Stimulated activated CD8-positive, alpha-beta memory T cell treated with anti-CD3 and anti-CD28 coated beads, Interleukin-15, amount 100 ng/mL, for 1 hour (primary cell): ENCODE measurements at places on chromosomes 13 and 19.

- no peak for DNase-seq
Measured at GRCh38 chr13:74040200-74040599, 94.0 kb downstream of the KLF12 start.

GRCh38 chr19:5480427-5480836 lies 25.2 kb downstream of the ZNRF4 start:
- peak; percentile 1 for DNase-seq

DNA sequence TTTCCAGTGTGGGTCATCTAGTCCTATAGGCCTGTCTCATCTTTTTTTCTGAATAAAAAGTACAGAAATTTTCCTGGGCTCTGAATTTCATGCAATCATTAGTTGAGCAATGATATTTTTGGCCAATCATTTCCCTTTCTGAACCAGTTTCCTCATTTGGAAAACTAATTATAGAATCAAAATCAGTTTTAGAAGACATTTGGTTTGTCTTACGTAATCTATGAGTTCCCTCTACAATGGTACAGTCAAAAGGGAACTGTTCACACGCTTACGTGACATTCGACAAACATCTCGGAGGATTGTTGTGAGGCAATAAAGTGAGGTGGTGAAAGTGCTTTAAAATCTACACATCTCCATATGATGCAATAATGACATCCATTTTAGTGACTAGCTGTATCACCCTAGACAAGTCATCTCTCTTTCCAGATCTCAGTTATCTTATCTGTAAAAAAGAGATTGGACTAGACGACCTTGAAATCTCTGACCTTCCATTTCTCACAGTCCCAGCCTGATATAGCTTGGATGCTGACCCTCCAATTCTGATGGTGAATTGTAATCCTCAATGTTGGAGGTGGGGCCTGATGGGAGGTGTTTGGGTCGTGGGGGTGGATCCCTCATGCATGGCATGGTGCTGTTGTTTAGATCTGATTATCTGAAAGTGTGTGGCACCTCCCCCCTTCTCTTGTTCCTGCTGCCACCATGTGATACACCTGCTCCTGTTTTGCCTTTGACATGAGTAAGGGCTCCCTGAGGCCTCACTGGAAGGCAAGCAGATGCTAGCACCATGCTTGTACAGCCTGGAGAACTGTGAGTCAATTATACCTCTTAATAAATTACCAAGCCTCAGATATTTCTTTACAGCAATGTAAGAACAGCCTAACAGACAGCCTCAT lies 26.7 kb downstream of the FLT1 start:
- DNase-seq, result no peak

DNA sequence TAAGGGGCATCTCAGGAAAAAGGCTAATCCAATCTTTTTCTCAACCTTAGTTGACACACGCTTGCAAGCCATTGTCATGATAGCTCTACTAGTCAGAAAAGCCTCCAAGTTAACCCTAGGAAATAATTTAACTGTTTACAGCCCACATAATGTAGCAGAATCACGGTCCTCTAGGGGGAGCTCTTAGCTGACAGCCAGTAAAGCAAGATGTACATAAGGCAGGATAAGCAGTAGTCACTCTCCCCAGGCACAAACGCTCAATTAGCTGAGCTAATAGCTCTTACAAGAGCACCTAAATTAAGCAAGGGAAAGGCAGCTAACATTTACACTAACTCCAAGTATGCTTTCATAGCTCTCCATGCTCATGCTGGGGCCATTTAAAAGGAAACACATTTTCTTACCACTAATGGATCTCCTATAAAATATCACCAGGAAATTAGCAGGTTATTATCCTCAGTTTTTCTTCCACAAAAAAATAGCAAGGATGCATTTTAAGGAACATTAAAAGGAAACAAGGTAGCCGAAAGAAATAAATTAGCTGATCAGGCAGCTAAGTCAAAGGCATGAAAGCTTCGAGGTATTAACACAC lies 33.7 kb upstream of the ZSCAN5A start:
- no peak for DNase-seq

DNA sequence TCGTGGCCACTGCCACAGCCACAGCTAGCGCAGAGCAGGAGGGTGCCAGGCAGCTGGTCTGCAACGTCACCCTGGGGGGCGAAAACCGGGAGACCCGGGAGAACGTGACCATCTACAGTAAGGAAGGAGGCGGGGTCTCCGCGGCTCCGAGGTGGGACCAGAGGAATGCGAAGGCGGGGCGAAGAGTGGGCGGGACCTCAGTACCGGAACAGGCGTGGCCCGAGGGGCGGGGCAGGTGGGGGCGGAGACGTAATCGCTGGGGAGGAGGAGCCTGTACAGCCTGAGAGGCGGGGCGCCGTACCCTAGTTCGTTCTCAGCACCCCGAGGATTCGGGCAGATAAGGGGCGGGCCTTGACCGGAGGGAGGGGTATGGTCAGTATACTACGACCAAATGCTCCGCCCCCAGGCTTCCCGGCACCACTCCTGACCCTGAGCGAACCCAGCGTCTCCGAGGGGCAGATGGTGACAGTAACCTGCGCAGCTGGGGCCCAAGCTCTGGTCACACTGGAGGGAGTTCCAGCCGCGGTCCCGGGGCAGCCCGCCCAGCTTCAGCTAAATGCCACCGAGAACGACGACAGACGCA lies 2.5 kb downstream of the ICAM5 start:
- peak; percentile 54 for DNase-seq

DNA sequence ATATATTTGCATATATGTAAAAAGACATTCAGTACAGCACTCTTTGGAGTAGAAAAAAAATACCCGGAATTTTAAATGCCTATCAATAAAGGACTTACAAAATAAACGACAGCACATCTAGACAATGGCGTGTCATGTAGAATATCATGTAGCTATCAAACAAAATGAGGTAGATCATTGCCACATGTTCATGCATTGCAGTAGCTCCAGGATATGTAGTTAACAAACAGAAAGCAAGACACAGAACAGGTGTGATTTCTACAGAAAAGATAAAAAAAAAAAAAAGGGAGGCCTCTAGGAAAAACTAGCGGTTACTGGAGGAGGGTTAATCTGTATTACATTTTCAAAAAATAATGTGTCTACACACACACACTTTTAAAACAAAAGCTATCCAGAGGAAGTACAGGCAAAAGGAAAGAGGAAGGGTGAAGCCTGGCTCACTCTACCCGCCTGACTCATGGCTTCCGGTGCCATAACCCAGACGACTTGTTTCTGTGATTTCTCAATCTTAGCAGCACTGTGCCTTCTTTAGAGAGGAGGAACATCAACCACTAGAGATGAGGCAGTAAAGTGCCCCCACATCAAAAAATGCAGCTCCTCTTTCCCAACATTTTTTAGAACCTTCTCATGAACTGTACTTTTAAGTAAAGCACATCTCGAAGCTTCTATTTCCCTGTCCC lies 6.9 kb downstream of the KCTD12 start:
- peak; percentile 33 for DNase-seq

GRCh38 chr13:36921631-36922301 lies 1.7 kb upstream of the SMAD9 start:
- no peak for DNase-seq

DNA sequence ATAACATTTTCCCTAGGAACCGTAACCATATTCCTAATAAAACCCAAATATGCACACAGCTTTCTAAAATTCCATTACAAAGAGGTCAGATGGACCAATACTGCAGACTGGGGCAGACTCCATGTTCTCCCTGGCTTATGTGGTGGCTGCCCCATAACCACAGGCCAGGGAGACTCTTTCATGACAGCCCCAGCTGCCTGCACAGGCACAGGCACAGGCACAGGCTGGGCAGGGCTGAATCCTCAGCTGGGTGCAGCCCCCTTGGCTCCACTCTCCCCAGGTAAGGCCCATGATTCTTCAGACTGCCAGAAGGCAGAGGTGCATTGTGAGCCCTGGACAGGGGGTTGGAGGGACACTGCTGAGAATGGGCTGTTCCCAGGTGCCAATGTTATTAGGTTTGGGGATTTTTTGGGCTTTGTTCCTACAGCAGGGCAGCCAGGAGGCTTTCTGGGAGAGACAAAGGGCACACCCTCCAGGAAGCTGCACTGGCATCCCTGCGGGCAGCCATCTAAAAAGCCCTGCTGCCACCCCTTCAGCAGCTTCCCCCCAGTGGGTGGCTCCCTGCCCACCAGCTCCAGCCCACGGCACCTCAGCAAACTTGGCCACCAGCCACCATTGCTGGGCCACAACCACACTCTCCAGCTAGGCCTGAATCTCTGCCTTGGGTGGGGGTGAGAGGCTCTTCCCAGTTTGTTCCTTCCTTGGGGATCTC lies 20.0 kb downstream of the DOCK9 start:
- DNase-seq, result no peak

- DNase-seq, result no peak
Measured at GRCh38 chr19:1265615-1266128, 3.5 kb upstream of the CIRBP start.

GRCh38 chr19:49339301-49340068 lies 4.3 kb downstream of the CD37 start:
- DNase-seq, result no peak

DNA sequence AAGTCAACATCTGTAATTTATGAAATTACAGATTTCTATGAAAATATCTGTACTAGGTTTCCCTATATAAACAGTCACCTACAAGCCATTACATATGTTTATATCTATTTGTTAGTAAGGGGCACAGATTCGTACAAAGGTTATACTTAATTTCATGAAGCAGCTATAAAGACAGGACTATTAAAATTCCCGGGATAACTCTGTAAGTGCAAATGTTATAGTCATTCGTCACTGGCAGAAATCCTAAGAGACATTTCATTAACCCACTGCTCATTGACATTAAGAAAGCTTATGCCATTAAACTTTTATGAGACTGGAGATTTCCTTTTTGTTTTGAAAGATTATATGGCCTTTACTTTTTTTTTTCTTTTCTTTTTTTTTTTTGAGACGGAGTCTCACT lies 122.9 kb downstream of the MYO16 start:
- no peak for DNase-seq

DNA sequence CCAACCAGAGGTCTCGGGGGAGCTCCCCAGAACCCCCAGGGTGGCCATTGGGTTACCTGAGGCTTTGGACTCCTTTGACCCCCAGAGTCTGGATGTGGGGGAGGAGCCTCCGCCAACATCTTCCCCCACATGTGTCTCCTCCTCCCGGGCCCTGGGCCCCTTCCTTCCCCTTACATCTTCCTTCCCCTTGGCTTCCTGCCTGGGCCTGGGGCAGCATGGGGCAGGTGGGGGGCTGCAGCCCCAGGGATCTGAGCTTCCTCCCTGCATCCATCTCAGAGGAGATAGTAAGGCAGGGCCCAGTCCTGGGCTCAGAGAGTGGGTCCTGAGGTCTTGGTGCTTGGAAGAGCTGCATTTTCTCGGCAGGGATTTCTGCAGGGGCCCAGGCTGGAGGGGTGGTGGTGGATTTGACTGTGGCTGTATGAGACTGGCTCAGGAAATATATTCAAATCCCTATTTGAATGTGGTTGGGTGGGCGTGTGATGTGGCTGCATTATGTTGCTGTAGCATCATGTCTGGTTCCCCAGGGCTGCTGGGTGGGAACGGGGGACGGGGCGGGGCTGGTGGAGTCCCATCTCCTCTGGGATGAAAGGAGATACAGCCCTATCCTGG lies 919 bp downstream of the VAV1 start:
- DNase-seq, result no peak

- DNase-seq, result peak; percentile 45
Measured at GRCh38 chr19:29263305-29264135, 50.6 kb upstream of the UQCRFS1 start.

DNA sequence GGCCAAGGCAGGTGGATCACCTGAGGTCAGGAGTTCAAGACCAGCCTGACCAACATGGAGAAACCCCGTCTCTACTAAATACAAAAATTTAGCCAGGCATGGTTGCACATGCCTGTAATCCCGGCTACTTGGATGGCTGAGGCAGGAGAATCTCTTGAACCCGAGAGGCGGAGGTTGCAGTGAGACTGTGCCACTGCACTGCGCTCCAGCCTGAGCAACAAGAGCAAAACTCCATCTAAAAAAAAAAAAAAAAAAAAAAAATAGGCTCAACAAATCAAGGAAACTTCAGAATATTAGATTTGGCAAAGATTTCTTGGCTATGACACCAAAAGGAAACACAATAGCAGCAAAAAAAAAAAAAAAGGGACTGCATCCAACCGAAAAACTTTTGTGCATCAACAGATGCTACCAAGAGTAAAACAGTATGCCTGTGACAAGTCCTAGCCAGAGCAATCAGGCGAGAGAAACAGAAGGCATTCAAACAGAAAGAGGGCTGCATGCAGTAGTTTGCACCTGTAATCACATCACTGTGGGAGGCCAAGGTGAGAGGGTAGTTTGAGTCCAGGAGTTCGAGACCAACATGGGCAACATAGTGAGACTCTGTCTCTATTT lies 23.8 kb downstream of the ZNF160 start:
- DNase-seq, result no peak

DNA sequence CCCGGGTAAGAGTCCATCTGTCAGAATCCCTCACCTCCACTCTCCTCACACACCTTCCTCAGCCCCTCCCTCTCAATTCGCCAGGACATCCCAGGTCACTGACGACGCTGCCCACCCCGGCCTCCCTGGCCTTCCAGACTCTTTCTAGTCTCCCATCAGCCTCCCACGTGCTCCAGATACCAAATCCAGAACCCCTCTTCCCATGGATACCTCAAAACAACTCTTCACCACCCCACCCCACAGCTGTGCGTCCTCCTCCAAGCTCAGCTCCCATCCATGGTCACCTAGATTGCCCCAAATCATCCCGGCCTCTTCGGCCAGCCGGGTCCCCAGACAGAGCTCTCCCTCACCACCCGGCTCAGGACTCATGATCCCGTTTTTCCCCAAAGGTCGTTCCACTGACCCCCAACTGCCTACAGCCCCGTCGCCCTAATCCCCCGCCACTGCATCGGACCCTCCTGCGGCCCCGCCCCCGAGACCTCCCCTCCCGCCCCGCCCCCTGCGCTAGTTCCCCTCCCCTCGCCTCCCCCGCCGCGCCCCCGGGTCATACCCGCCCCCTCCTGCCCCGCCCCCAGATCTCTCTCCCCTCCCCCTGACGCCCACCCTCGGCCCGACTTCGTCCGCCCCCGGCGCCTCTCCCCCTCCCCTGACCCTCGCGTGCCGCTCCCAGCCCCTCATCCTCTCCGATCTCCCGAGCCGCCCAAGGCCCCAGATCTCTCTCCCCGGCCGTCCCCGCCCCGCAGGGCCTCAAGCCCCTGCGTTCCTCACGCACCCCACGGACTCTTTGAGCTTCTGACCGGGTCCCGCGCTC lies 546 bp downstream of the UBXN6 start:
- DNase-seq, result no peak
